Cerebellar nuclear complex (tissue), 1 donor: ENCODE measurements at places on chromosomes 1 and 21.

GRCh38 chr1:4847711-4848110 is 193.3 kb downstream of the AJAP1 start:
- no peak for DNase-seq

DNA sequence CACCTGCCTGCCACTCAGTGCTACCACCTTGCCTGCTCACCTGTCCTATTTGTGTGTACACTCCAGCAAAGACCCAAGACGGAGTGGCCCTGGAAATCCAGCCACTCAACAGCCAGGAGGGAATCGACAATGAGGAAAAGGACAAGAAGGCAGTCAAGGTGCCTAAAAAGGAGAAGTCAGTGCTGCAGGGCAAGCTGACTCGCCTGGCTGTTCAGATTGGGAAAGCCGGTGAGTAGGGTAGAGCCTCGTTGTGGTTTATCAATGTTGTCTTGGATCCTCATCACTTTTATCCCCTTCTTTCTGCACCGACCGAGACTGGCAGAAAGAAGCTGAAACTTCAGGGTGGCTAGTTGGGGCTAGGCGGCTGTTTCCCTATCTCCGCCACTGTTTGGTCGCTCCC is 61.4 kb upstream of the LAX1 start:
- DNase-seq = no peak

DNA sequence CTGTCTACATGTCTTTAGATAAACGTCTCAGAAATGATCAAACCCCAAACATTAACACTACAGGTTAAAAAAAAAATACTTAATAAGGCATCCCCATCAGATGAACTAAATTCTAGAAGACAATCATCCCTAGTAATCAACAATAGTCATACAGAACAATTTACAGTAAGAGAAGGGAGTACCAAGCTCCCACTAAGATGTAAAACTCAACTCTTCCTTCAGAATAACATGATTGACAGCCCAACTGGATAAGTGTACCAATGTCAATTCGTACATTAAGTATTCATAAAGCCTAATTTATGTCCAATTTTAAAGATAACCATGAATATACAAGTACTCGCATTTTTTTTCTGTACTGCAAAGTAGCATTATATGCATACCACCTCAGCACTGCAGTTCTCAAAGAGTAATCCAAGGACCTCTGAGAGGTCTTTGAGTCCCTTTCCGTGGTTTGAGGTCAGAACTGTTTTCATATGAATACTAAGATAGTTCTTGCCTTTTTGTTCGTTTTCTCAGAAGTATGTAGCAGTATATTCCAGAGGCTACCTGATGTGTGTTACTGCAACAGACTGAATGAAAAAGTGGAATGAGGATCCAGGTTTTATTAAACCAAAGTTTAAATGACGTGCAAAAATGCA is 6.6 kb downstream of the SCAF4 start:
- no peak for DNase-seq

- no peak for DNase-seq
These were observed 65.6 kb downstream of the COP1 start for GRCh38 chr1:176141449-176141848.

GRCh38 chr1:183003203-183003602 is 20.0 kb upstream of the LAMC1 start:
- no peak for DNase-seq

DNA sequence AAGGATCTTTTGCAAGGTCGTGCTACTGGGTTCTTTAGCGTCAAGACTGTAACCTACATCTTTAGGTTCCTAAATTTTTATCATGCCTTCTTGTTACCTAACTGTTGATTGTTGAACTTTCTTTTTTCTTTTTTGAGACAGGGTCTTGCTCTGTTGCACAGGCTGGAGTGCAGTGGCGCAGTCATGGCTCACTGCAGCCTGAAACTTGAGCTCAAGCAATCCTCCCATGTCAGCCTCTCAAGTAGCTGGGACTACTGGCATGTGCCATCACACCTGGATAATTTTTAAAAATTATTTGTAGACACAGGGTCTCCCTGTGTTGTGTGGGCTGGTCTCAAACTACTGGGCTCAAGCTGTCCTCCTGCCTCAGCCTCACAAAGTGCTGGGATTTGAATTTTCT is 52.9 kb downstream of the NFIA start:
- no peak for DNase-seq
